ENCODE measurements at places on chromosomes 1 and 21. TPM values are rescaled to one million over a fixed set of nuclear protein-coding genes. Genes with fewer than 3 reads are reported as not detected.

NUDT4B gene
- not detected for total RNA-seq

PTAFR gene
- total RNA-seq, result 9.9 TPM

DMBX1 gene
- total RNA-seq, result not detected

GGPS1 gene
- total RNA-seq, result 40.7 TPM

SEMA6C gene
- 6.2 TPM for total RNA-seq

ADAM30 gene
- not detected for total RNA-seq

REN gene
- total RNA-seq, result 0.89 TPM

ARHGAP29 gene
- 30.0 TPM for total RNA-seq

CHODL gene
- total RNA-seq, result 1.1 TPM

FCRL5 gene
- total RNA-seq, result 3.8 TPM

CFAP107 gene
- not detected for total RNA-seq

FCAMR gene
- total RNA-seq, result not detected

TPTE gene
- total RNA-seq, result not detected

EDN2 gene
- total RNA-seq, result 5.3 TPM

GBP7 gene
- total RNA-seq, result not detected

WNT3A gene
- total RNA-seq, result 0.21 TPM

PRAMEF13 gene
- not detected for total RNA-seq

JTB gene
- total RNA-seq, result 103 TPM

ITLN2 gene
- not detected for total RNA-seq

PADI4 gene
- 0.23 TPM for total RNA-seq

SLFNL1 gene
- 0.68 TPM for total RNA-seq

MLLT11 gene
- total RNA-seq, result 1.4 TPM

LEPR gene
- total RNA-seq, result 14.8 TPM

MIB2 gene
- 64.5 TPM for total RNA-seq

SLC16A4 gene
- total RNA-seq, result 3.3 TPM

TNNT2 gene
- total RNA-seq, result 1.4 TPM

ACBD6 gene
- total RNA-seq, result 48.2 TPM

KCND3 gene
- 6.2 TPM for total RNA-seq

FCRL6 gene
- total RNA-seq, result 0.49 TPM

PIK3R3 gene
- total RNA-seq, result 55.8 TPM

ANGPTL3 gene
- total RNA-seq, result not detected

APCS gene
- not detected for total RNA-seq

EVI5 gene
- total RNA-seq, result 37.7 TPM

FDPS gene
- 124 TPM for total RNA-seq

GJB3 gene
- total RNA-seq, result 14.9 TPM

ZNF695 gene
- not detected for total RNA-seq

Measured in ureter (tissue), 1 donor.